ENCODE measurements at places on chromosomes 13 and 19.

DNA sequence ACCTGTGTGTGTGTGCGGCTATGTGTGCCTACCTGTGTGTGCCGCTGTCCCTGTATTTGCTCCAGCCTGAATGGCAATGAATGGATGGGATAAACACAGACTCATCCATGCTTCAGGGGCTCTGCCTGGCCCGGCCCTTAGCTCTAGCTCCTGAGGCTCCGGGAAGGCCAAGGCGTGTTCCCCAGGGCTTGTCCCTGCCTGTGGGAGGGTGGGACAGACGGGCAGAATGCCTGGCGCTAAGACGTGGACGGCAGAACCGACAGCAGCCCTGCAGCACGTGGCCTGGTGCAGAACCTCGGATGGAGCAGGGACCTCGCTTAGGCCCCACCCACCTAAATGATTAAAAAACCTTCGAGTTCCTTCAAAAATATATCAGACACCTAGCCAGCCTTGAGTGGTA is 57.8 kb upstream of the C13orf46 start:
- no peak for DNase-seq

DNA sequence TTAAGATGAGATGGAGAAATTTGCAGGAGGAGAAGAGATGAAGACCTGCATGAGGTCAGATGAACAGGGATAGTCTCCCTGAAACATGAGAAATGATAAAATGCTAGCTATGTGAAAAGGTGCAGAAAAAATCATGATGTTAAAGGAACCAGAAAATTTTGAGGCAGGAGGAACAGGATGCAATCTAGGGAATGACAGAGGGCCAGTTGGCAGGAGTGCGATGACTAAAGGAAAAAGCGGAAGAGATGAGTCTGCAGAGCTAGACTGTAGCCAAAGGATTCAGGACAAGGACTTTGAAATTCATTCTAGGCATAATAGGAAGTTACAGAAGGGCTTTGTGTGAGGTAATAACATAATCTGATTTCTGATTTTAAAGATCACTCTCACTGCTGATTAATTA is 77.9 kb downstream of the TRPC4 start:
- DNase-seq, result no peak

DNA sequence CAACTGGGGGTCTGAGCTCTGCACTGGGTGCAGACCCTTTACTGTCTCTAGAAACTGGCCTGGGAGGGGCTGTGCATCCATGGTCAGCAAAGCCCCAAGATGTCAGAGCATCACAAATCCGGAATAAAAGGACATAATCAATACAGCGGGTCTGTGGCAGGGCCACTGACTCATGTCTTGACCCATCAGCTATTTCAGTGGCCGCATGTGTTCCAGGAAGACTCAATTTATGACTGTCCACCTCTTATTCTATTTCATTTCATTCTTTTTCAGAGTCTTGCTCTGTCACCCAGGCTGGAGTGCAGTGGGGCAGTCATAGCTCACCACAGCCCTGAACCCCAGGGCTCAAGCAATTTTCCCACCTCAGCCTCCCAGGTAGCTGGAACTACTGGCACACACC is 53.2 kb downstream of the PEX11G start:
- no peak for DNase-seq

- DNase-seq, result no peak
Measured at GRCh38 chr19:46489445-46490272, 6.0 kb downstream of the PNMA8B start.

DNA sequence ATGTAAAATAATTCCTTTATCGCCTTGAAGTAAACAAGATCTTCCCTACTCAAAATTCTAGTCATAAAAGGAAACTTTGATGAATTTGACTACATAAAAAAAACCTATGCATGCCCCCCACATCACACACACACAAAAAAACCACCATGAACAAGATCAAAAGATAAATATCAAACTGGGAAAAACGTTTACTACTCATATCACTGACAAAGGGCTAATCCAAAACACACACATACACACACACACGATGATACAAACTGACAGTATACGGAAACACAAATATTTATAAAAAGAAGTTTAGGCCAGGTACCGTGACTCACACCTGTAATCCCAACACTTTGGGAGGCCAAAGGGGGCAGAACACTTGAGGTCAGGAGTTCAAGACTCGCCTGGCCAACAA is 61.9 kb downstream of the TSC22D1 start:
- DNase-seq, result no peak
